ENCODE measurements at places on chromosomes 2 and 18.

- no peak for DNase-seq
These were observed 103.9 kb upstream of the PPP1CB start for GRCh38 chr2:28647682-28648081.

DNA sequence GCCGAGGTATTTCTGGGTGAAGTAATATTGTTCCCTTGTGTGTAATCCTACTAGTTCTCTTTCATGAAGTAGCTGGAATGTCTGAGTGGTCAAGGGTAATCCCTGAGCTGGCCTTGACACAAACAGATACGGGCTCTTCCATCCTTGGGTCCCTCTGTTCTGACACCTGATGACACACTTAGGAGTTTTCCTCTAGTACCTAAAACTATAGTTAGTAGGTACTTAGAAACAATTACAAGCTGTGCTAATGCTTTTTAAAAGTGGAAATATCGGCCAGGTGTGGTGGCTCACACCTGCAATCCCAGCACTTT is 59.2 kb upstream of the IL1R1 start:
- no peak for DNase-seq

DNA sequence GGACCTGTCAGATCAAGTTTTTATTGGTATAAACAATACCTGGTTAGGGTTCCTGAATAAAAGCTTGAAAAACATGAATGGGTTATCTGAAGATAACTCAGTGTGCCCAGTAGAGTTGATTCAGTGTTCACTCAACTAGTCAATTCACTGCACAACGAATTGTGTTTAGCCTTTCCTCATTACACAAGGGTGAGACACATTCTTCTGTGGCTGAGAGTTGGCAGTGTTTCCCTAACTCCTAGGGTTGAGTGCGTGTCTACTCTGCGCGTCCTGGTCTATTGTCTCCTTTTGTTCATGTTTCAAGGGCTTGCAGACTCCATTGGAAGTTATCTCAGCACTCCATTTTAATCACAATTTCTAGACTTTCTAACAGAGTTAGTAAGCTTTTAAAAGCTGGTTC is 32.8 kb upstream of the TMEM178A start:
- DNase-seq, result peak; percentile 71

DNA sequence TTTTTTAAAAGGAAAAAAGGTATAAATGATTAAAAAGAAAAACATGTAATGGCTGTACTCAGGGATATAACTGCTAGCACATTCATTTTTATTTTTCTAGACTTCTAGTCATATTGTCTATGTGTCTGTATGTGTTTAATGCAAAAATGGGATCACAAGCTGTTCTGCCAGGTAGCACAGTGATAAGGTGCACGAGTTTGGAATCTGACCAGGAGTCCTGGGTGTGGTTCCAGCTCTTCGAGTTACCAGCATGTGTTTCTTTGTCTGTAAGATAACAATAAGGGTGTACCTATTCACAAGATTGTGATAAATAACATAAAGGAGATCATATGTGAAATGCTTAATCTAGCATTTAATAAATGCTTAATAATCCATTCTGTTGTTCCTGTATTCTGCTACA is 145.3 kb downstream of the PKP4 start:
- no peak for DNase-seq

- DNase-seq, result peak; percentile 53
These were observed 29.7 kb downstream of the GNLY start for GRCh38 chr2:85723707-85724360.

- DNase-seq, result no peak
These were observed 424.9 kb downstream of the PID1 start for GRCh38 chr2:228846161-228846560.

- no peak for DNase-seq
These were observed 147.6 kb downstream of the CDCA7 start for GRCh38 chr2:173502296-173502695.

- DNase-seq, result no peak
These were observed 31.3 kb downstream of the PTPRM start for GRCh38 chr18:7598167-7599047.

DNA sequence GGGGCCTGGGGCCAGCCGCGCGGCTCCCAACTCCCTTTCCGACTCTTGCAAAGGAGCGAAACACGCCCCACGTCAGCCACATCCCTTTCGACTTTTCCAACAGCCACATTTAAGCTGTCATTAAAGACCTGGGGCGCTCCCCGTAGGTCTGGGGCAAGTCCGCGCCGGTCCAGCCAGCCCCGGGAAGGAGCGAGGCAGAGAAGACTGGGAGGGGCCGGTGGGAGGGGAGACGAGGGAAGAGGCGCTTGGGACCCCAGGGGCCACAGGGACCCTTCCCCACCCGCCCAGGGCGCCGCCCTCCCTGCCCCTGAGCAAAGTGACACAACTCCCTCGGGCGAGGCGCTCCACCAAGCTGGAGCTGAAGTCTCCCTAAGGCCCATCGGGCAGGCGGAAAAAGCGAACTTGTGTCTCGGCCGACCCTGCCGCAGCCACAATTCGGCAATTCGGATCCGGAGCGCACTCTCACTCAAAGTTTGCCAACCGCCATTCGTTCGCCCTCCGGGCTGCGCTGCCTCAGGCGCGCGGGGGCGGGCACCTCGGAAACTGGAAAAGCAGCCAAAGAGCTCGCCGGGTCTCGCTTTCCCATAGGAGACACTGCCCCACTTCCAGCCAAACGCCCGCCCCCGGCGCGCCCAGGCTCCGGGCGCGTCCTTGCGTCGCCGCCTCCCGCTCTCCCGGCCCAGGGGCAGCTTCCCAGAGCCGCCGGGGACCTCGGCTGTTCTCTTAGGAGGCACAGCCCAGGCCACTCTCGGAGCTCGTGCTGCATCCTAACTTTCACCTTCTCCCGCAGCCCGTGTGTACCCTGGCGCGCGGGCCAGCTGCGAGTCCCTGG is 1.1 kb upstream of the KCTD1 start:
- DNase-seq, result peak; percentile 86

DNA sequence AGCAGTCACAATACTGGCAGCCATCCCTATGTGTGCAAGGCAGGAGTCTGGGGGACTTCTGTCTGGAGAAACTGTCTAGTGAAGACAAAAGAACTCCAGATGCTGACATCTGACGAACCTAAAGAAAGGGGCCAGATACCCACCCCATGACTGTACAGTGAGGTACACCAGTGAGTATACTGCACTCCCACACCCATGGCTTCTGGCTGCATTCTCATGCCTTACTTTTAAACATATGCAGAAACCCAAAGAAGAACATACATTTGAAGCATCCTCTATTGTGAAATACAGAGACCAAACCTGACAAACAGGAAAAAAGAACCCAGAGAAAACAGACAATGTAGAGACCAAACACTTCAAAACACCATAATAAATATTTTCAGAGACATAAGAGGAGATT is 102.2 kb downstream of the ACTR3 start:
- DNase-seq, result no peak

DNA sequence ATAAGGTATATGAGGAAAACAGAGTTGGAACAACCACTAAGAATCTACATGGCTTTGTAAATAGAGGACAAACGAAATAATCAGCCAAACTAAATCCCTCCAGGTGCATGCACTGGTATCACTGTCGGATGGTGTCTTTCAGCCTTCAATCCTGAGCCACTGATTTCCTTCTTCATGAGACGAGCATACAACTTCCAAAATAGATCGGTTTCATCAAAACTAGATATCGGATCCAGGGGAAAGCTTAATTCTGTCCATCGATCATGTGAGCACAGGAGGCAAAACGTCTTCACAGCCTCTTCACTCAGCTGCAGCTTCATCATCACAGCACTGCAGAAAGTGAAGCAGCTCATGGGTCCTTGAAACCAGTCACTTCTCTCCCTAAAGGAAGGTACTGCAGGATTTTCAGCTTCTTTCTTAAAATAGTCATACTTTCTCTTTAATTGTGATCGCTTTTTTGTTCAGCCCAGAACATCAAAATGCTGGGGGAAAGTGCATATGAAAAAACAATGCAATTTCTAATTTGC is 80.5 kb downstream of the DTNB start:
- DNase-seq, result no peak

DNA sequence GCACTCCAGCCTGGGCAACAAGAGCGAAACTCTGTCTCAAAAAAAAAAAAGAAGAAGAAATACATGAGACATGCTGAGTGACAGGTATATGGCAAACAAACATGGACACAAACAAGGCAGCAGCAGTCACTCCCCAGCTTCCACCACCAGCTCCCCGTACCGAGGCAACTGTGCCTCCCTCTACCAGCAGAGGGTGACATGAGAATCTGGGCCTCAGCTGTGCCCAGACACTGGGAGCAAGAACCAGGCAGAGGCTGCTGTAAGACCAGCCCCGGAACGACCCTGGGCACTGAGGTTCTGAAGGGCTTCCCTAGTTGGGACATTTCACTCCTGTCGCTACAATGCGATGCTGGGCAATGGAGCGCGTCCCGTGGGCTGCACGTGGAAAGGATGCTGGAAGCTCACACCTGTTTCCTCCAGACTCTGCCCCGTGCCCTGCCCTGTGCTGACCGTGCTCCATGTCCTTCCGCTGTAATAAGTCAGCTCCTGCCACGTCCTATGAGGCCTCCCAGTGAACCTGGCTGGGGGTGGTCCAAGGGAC is 37.1 kb downstream of the BOK start:
- no peak for DNase-seq

GRCh38 chr2:38876407-38876806 is 631 bp downstream of the MORN2 start:
- peak; percentile 3 for DNase-seq

GRCh38 chr2:239975665-239976064 is 49.5 kb downstream of the NDUFA10 start:
- DNase-seq, result no peak

- DNase-seq, result no peak
These were observed 63.2 kb downstream of the ADI1 start for GRCh38 chr2:3456125-3456524.

Data from GM03348 (cell line).